SW480 (cell line): ENCODE measurements at places on chromosomes 5 and 9.
A peak's percentile ranks its signal among the peaks of the same experiment; 100 is the strongest.

DNA sequence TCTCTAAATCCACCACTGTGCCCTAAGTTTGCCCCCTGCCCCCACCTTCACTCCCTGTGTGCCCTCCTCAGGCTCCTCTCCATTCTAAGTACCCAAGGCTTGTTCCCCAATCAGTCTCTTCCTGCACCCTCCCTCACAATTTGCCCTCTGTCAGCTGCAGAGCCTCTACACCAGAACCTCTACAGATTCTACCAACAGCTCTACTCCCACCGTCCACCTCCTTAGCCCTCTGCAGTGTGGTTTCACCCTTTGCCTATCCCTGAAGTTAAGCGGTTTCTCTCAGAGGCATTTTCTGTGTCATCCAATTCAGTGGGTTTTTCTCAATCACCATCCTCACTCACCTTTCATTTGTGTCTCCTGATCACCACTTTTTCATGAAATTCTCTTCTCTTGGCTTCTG lies 13.2 kb upstream of the ERAP2 start:
- no peak for DNase-seq

DNA sequence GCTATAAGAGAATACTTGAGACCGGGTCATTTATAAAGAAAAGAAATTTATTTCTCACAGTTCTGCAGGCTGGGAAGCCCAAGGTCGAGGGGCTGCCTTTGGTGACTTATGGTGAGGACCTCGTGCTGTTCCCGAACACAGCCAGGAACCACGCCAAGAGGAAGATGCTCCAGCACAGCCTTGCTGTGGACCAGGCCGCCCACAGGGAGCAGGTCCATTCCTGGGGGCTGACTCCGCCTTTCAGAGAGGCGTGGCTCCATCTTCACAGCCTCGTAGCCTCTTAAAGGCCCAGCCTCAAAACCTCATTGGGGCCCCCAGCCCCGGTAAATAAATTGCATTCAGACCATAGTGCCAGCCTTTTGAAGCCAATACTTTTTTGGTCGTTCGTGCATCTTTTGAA lies 93.5 kb upstream of the CACNA1B start:
- DNase-seq: no peak

DNA sequence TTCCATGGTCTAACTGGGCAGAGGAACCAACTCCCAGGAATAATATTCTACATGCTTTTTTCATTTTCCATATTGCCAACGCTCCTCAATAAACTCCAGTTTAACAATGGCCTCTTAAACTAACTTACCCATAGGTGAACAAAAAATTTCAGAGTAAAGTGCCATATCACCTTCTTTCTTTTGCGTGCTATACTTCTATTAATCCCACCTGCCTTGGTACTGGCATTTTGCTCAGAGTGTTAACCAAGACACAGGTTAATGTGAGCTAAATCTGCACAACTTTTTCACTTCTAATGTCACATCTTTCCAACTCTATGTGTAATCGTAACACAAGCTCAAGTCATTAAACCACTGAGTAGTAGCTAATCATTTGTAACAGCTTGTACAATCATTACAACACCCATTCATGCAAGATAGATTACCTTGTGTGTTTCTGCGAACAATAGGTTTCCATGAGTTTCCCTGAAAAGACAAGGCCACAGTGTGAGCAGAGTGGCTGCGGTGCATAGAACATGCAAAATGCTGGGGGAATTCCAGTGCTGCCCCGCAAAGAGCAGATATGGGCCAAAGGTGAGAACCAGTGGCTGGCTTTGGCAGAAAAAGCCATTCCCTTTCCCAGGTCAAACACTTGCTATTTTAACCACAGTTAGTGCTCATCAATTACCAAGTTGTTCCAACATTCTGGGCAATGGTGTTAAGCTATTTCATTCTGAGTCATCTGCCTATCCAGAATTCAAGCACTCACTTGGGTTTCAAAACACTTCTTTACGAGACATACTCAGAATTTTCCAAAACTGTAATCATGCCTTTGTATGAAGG lies 42.8 kb downstream of the TIMD4 start:
- no peak for DNase-seq

DNA sequence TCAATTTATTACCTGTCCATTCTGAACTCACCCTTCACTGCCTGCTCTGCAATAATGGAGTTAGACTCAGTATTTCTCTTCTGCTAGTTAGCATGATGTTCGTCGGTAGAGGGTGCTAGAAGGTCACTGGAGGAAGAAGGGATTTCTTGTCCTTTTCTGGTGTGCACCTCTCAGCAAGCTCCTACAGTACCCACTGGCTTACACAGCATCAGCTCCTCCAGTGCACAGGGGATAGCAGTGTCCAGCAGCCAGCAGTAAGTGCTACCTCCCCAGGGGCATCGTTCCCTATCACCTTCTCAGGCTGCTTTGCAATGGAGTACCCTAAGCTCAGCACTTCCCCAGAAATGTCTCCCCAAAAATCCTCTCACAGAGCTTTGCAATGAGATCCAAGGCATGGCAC lies 45.9 kb upstream of the APC start:
- DNase-seq: peak; percentile 58

GRCh38 chr9:135476561-135477355 lies 2.8 kb upstream of the PPP1R26 start:
- peak; percentile 49 for DNase-seq

- DNase-seq: no peak
Measured at GRCh38 chr5:79183617-79184016, 52.3 kb upstream of the JMY start.

- DNase-seq: peak; percentile 9
Measured at GRCh38 chr5:154077696-154078095, 38.9 kb downstream of the MFAP3 start.

- DNase-seq: no peak
Measured at GRCh38 chr5:91224456-91224855, 158.7 kb downstream of the ARRDC3 start.

GRCh38 chr9:134165357-134166315 lies 1.3 kb upstream of the RNU6ATAC start:
- no peak for DNase-seq

DNA sequence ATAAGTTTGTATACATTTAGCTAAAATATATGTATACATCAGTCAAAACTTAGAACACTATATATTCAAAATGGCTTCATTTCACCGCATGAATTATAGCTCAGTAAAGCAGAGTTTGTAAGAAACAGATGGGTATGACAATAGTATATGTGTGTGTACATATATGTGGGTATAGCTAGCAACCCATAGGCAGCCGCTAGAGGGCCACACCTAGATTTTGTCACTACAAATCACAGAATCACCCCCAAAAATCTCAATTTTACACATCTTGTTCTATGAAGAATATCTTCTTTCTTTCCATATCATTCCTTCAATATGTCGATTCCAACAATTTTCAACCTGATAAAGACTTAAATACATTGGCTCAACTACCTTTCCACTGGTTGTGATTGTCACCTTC lies 357.8 kb upstream of the CCNG1 start:
- no peak for DNase-seq

DNA sequence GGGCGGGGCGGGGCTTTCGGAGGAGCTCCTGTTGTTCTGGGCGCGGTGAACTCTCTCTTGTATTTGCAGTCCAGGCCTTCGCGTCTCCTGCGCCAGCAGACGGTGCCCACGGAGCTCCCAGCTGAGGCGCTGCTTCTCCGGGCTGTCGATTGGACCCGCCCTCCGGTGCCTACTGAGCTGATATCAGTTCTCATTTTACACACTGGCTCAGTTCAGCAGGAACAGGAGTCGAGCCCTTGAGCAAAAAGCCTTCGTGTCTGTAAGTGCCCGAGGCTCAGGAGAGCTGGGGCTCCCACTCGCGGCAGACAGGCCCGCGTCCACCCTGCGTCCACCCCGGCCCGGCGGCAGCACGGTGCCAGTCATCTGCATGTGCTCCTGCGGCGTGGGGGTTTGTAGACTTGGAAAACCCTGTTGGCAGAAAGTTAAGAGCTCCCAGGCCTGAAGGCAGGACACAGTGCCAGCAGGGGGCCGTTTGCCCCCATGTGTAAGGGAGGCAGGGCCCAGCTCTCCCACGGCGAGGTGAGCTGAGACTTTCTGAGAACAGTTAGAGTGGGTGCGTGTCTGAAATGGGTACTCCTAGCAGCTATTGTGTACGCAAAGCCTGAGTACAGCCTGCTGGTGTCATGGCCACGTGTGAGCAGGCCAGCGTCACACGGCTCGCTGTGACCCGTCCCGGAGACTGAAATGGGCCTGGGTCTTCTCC lies 231.5 kb downstream of the FANCC start:
- no peak for DNase-seq

DNA sequence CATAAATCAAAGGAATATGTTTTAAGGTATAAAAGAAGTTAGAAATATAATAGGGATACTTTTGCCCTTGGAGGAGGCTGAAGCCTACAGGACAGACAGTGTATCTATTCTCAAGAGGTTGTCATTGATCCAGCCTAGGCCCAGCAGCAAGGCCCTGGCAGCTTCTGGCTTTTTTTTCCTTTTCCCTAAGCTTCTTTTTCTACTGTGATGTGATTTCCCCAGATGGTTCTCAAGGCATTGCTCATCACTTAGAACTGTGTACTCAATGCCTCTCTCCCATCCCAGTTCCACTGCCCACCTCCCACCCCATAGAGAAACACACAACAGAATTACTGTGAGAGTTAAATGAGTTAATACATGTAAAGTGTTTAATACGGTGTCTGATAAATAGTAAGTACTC lies 88.6 kb downstream of the SLC44A1 start:
- no peak for DNase-seq

DNA sequence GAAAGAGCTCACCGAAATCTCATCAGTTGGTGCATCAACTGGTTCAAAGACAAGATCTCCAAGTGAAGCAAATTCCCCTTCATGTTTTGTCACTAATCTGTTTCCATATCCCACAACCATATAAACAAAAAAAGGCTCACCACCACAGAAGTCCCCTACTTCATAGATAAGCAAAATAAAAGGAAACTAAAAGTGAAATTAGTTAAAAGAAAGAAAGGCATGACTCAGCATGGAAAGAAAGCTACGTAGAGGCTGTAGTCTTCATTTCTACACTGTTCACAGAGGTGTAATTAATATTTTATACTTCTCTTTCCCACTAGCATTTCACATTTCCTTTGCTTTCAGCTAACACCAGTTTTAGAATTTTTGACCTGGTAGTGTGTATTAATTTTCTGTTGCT lies 208.0 kb downstream of the CYLC2 start:
- no peak for DNase-seq

DNA sequence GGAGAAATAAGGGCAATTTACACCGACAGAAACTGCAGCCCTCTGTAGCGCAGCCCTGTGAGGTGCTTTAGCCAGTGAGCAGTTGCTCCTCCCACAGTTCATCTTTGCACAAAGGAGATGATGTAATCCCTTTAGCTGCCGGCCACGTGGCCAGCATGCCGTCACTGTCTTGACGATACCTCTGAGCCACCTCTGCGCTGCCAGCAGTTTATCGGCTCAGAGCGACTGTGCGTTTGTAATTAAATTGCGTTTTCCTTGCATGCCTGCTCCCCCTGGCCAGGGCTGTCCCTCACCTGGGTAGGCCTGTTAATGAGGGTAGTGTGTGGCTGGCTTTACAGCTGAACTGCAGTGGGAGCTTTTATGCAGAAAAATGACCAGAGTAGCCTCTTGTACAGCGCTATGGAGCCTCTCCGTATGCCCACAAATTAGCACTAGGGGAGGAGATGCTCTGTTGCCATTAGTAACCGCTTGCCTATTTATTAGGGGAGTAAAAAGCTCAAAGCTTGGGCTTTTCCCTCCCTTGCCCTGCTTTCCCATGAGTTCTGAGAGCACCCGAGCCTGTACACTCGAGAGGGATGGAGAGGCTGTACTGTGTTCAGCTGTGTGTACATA lies 107.0 kb downstream of the TRIO start:
- peak; percentile 34 for DNase-seq

- DNase-seq: no peak
Measured at GRCh38 chr9:113701774-113702755, 174.0 kb upstream of the ZNF618 start.

DNA sequence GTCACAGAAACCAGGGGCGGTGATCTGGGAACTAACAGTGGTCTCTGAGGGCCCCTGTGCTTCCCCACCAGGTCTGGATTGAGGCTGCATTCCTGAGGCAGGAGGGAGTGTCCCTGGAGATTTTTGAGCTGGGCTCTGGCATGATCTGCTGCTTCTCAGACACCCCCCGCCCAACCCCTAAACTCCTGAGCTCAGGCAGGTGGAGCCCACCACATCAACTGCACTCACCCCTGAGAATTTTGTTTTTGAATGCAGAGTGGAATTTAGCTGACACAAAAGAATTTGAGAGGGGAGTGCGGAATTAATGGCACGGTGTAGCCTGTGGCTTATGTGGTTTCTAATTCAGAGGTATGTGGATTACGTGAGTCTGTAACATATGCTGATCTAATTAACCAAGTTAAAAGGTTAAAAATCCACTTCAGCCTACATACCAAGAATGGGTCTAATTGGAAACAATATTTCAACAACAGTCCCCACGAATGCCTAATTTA lies 23.9 kb upstream of the CTSL start:
- no peak for DNase-seq

DNA sequence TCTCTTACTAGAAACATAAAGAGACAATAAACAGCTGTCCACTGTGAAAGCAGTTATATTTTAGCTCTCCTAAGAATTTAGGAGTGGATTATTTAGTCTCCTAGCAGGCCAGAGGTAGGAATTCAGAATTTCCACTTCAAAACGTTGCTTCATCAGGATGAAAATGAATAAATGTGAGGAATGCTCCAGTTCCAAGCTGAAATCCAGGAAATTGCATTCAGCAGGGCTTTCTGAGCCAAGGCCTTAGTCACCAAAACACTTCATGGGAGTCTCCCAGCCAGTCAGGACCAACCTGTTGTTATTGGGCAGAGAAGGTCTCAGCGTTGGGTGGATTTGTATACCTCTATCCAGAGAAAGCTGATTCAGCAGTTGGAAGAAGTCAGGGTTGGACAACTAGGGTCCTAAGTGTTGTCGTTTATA lies 1040.3 kb downstream of the TLE1 start:
- no peak for DNase-seq

GRCh38 chr9:101586651-101587050 lies 8.1 kb downstream of the PPP3R2 start:
- DNase-seq: peak; percentile 2

DNA sequence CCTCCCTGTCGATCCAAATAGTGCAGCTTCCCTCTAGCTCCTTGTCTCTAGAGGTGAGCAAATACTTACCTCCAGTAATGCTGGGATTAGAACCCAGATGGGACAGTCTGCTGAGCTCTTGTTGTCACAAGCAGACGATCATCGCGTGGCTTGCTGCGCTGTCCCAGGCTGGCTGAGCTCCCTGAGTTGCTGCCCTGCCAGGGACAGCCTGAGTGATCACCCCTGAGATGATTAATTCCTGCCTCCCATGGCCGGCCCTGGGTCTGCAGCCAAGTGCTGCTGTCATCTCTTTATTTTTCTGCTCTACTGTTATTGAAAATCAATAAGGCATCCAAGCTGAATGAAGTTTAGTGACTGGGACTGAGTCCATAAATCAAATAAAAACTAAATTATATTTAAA lies 94.0 kb upstream of the ALDH1B1 start:
- no peak for DNase-seq

- DNase-seq: no peak
Measured at GRCh38 chr5:100890461-100891008, 12.5 kb downstream of the ST8SIA4 start.
